Mesangial cell (primary cell): ENCODE measurements at places on chromosomes 1 and 21. TPM values are rescaled to one million over a fixed set of nuclear protein-coding genes. Genes with fewer than 3 reads are reported as not detected.

SEC22B gene
- 14.8 and 15.2 TPM in 2 replicates for total RNA-seq

KDF1 gene
- 1.6 and 3.4 TPM in 2 replicates for total RNA-seq

FCAMR gene
- not detected in 2 replicates for total RNA-seq

FAM110D gene
- total RNA-seq = 0.25 TPM in 1 of 2 replicates, not detected in the other

USH2A gene
- total RNA-seq = under 0.01 TPM in 1 of 2 replicates, not detected in the other

ERICH3 gene
- not detected in 2 replicates for total RNA-seq

AADACL3 gene
- not detected in 2 replicates for total RNA-seq

CATSPERE gene
- 0.16 and 0.38 TPM in 2 replicates for total RNA-seq

FMO5 gene
- 0.16 and 2.2 TPM in 2 replicates for total RNA-seq

RUNX3 gene
- not detected in 2 replicates for total RNA-seq

SYT6 gene
- 0.13 TPM in 1 of 2 replicates, not detected in the other for total RNA-seq
